Mucosa of gallbladder (tissue), 1 donor: ENCODE measurements at places on chromosomes 4 and X. TPM values are rescaled to one million over a fixed set of nuclear protein-coding genes. Genes with fewer than 3 reads are reported as not detected.

The S100P gene
- total RNA-seq, result 33.4 TPM

The IRS4 gene
- not detected for total RNA-seq

The PCDH19 gene
- total RNA-seq, result 0.66 TPM

The PNMA6A gene
- total RNA-seq, result 0.98 TPM

The ZGRF1 gene
- total RNA-seq, result 2.6 TPM

The BMPR1B gene
- 9.7 TPM for total RNA-seq

The DCX gene
- total RNA-seq, result 0.95 TPM

The BEND4 gene
- 0.20 TPM for total RNA-seq

The CXCL1 gene
- 0.58 TPM for total RNA-seq

The RHOXF2 gene
- total RNA-seq, result not detected

The POU4F2 gene
- total RNA-seq, result not detected

The MAGEB16 gene
- total RNA-seq, result not detected

The RGN gene
- total RNA-seq, result 7.6 TPM

The ARR3 gene
- total RNA-seq, result not detected

The AADAT gene
- total RNA-seq, result 2.4 TPM

The IDH3G gene
- total RNA-seq, result 51.5 TPM

GRCh38 chr4:26106776-26107175, 192.8 kb downstream of the SMIM20 start:
- no peak for DNase-seq

GRCh38 chr4:156084373-156084772, 130.7 kb upstream of the CTSO start:
- DNase-seq, result no peak

- DNase-seq, result no peak
These were observed 5.5 kb upstream of the FAM47E start for GRCh38 chr4:76246025-76246424.

- no peak for DNase-seq
These were observed 273.3 kb downstream of the SH2D1A start for GRCh38 chrX:124619710-124620109.

DNA sequence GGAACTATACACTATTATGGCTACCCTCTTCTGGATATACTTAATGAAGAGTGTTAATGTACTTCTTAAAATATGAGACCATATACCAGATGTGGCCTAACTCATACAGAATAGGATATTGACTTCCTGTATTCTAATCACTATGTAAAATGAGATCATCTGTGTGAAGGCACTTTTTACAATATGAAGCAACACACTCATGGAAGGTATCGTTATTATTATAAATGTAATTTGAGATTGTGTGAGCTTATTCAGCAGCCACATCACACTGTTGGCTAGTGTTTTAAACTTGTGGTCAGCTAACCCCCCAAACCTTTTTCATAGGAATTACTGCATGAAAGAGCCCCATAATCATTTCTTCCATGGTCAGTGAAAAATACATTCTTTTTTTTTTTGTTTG, 281.8 kb upstream of the TEX13A start:
- DNase-seq, result no peak

- DNase-seq, result no peak
These were observed 4.0 kb upstream of the DHX15 start for GRCh38 chr4:24588216-24588954.

DNA sequence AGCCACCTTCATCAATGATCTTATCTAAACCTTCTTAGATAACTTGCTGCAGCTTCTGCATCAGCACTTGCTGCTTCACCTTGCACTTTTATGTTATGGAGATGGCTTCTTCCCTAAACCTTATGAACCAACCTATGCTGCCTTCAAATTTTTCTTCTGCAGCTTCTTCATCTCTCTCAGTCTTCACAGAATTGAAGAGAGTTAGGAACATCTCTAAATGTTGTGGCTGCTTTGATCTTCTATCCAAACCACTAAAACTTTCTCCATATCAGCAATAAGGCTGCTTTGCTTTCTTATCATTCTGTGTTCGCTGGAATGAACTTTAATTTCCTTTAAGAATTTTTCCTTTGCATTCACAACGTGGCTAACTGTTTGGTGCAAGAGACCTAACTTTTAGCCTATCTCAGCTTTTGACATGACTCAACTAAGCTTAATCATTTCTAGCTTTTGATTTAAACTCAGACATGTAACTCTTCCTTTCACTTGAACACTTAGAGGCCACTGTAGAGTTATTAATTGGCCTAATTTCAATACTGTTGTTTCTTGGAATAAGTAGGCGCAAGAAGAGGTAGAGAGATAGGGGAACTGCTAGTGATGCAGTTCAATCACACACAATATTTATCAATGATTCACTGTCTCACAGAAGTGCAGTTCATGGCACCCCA, 36.1 kb upstream of the CORIN start:
- no peak for DNase-seq

- no peak for DNase-seq
These were observed 421.8 kb downstream of the HNRNPD start for GRCh38 chr4:81951891-81952455.

DNA sequence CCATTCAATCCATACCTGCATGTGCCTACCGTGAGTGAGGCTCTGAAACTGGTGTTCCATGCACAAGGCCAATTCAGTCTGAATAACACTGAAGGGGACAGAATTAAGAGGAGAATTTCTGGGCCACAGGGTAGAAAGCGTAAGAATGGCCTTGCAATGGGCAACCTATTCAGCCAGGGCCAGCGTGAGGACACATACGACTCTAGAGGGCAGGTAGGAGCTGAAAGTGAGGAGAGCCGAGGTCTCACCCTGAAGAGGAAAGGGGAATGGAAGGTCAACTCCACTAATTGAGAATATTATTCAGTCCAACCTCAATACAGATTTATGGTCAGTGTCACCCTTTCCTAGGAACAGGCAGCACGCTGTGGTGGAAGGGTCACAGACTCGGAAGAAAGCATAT, 202.2 kb downstream of the TRIML1 start:
- DNase-seq, result no peak

GRCh38 chr4:169810325-169811323, 52.9 kb upstream of the HPF1 start:
- DNase-seq, result peak; percentile 42

DNA sequence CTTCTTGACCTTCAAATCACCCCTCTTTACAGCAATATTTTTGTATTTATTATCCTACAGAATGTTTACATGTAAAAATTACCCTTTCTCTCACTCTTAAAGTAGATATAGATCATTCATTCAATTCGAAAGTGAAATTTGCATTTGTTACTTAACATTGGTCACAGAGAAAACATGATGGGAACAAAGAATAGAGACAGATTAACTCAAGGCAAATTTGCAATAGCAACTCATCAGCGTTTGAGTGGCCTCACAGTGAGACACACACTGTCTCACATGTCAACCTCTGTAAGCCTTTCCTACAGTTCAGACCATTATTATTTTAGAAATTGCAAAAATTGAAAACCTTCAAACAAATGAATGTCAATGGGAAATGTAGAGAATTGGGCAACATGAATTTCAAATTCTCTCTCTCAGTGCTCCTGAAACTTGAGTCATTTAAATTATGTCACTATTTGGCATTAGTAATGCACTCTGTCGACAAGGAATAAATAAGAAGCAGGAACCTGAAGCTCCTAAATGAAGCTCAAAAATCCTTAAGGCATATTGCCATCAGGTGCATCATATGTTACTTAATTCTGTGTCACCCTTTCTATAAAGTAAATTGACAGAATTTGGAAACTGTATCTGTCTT, 148.3 kb upstream of the ANXA10 start:
- no peak for DNase-seq

- peak; percentile 92 for DNase-seq
These were observed 222.4 kb downstream of the CRLF2 start for GRCh38 chrX:989959-990510.

DNA sequence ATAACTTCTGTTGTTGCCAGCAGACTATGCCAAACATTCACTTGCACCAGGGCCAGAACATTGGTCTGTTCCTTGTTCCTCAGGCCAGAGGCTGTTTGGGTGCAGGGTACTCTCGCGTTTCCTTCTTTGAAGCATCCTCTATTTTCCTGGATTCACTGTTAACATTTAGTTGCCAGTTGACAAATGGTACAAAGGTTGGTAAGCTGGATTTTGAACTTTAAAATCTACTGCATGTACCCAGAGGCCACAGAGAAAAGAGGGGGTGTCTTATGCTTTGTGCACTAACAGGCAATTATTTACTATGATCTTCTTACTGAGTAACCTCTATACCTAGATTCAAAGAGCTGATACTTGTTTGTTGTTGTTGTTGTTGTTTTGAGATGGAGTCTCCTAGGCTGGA, 12.8 kb upstream of the SAT1 start:
- DNase-seq, result no peak

DNA sequence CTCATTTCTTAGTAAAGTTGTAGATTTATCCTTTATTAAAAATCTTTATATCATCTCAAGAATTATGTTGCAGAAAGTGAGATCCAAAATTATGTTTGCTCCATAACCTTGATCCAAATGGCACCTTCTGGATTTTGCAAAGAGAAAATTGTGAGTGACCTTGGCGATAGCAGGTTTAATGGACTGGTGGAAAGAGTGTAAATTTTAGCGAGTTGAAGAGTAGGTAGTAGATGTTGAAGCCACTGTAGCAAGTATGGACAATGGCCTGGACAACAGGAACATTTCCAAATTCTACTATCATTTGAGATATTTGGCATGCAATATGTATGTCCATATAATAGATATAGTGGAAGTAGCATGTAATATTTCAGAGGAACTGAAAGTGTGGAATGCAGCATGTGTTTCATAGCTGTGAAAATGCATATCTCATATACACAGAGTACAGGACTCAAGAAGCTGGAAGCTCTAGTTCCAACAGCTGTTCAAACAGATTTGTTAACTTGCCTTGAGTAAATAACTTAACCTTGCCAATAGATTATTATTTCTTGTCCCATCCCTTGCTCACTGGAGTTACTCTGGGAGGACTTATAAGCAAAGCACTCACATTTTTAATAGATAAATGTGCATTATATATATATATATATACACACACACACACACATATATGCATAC, 152.5 kb upstream of the TLL1 start:
- DNase-seq, result no peak

- DNase-seq, result no peak
These were observed 75.1 kb upstream of the SLC7A11 start for GRCh38 chr4:138317175-138317748.

DNA sequence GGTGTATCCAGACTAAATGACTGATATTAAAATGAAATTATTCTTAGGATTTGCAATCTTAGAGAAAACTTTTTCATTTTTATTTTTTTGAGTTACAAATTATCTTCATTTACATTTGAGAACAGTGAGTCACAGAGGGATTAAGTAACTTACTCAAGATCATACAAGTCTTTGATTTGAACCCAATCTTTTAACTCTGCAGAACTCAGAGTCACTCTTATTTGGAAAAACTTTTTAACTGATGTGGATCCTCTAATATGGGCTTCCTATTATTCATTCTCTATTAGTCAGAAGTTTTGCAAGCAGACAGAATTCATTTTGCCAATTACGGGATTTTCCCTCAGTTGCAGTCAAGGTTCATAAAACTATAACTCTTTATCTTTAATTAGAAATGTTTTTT, 20.1 kb downstream of the HPRT1 start:
- no peak for DNase-seq

DNA sequence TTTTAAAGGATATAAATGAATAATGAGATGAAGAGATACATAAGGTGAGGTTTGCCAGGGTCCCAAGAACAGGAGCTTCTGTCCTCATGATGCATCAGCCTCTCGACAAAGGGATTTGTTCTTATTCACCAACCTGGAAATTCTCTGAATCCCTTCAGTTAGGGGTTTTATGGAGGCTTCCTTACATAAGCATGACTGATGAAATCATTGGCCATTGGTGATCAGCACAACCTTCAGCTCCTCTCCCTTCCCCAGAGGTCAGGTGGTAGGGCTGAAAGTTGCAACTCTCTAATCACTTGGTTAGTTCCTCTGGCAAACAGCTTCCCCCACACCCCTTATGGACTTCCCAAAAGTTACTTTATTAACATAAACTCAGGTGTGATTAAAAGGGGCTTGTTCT, 222.0 kb downstream of the SPRY1 start:
- no peak for DNase-seq

- DNase-seq, result no peak
These were observed 105.0 kb upstream of the NR0B1 start for GRCh38 chrX:30414144-30414543.

GRCh38 chr4:1793496-1793840, 375 bp downstream of the FGFR3 start:
- no peak for DNase-seq

- DNase-seq, result no peak
These were observed 79.6 kb upstream of the NPNT start for GRCh38 chr4:105815701-105816100.

GRCh38 chr4:47933840-47934239, 19.5 kb upstream of the NFXL1 start:
- DNase-seq, result no peak

- DNase-seq, result no peak
These were observed 14.4 kb downstream of the CHIC1 start for GRCh38 chrX:73577361-73577760.

DNA sequence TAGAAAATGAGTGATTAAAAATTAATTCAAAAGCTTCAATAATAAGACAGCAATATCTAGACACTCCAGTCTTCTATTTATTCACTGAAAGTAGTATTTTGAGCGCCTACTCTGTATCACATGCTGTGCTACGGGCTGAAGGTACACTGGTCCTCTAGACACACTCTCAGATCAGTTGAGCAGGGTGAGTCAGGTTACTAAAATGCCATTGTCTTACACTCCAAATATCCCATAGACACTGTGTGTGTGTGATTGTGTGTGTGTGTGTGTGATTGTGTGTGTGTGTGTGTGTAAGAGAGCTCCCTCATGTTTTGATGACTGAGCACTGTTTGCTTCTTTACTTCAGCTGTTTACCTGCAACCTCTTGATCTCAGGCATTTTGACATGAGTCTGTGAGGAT, 342.8 kb upstream of the BOD1L1 start:
- DNase-seq, result no peak

- no peak for DNase-seq
These were observed 340.4 kb downstream of the RPA4 start for GRCh38 chrX:97224148-97224547.

DNA sequence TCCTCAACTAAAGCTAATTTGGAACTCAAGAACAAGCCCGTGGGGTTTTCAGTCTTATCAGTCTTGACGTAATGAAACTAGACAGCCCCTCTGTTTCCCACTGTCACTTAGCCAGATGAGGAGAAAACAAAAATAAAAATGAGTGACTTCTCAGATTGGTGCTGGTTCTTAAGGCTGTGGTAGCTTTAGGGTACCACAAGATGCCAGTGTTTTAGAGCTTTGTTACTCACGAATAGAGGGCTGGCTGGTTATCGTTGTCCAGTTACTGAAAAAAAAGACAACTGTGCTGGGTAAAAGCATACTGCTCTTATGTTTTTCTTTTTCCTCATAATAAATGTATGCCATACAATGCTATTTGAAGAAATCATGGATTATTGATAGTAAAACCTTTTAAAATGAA, 796.7 kb downstream of the RAPGEF2 start:
- DNase-seq, result no peak

DNA sequence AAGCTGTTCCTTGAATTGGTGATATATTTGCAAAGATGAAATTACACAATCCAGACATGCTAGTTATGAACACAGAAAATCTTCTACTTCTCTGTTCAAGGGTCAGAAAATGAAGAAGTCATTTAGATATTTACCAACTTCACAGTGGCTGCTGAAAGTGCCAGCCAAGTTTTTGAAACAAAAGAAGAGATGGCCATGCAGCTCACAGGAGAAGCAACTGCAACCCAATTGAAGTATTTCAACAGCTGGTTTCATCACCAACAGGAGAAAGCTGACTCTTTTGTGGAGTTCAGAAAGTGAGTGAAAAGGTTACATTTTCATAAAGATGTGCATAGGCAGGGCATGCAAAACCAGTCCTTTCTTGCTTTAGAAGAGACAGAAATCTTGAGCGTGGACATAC, 70.1 kb upstream of the LSM6 start:
- DNase-seq, result no peak
